ENCODE measurements at places on chromosomes 7 and 10.

- DNase-seq: no peak
Observed at GRCh38 chr7:85644272-85644671, 457.4 kb upstream of the SEMA3D start.

- no peak for DNase-seq
Observed at GRCh38 chr10:86795353-86795752, 38.9 kb downstream of the BMPR1A start.

GRCh38 chr10:126205486-126206205, 182.6 kb downstream of the ADAM12 start:
- DNase-seq: no peak

GRCh38 chr7:28725911-28726310, 232.2 kb downstream of the TRIL start:
- DNase-seq: no peak

DNA sequence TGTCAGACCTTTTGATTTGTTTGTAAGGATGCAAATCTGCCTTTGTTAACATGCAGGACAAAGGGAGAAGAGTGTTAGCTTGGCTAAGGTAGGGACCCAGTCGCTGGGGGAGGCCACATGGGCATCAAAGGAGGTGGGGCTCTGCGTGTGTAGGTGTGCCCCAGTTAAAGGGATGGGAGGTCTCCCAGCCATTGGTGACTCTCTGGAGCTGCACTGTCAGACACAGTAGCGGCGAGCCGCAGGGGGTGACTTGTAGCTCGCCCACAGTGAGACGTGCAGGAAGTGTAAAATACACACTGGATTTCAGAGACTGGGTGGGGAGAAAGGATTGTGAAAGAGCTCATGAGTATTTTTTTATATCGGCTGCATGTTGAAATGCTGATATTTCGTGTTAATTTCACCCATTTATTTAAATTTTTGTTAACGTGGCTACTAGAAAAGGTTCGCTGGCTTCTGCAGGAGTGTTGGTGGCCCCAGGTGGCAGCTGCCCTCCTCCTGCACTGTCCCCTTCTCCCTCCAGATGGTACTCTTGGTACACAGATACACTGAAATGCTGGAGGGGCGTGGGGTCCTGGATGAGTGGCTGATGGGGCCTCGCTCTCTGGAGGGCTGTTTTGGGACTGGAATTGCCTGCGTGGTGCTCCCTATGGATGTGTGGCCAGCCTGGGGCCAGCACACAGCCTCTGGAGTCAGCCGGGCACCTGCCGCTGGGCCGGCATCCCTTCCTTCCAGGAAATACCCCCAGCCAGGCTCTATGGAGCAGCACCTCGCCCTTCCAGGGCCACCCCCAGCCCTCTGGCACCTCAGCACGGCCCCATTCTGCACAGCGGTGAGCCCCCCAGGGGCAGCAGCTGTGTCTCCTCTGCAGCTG, 59.2 kb downstream of the LHPP start:
- no peak for DNase-seq

Data from stimulated activated CD4-positive, alpha-beta T cell treated with anti-CD3 and anti-CD28 coated beads, Interleukin-1b, Interleukin-23, amount 100 ng/mL, for 4 hours (primary cell).